ENCODE measurements at places on chromosomes 4 and X.

GRCh38 chrX:68571610-68572311, 72.9 kb downstream of the YIPF6 start:
- DNase-seq: no peak

DNA sequence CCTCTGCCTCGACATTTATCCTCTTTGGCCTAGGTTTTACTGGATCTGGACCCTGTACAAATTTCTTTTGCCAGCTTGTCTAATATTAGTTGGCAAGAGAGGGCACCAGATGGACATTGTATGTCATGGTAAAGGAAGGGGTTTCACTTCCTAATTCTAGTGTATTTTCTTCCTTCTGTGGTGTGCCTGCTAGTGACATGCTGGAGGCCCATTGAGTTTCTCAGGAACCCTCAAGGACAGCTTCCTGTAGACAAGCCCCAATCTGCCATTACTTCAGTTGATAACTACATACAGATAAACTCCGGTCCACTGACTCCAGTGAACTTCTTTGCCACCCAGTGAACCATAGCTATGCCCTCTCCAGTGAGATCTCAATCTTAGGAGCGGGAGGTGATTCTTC, 116.9 kb downstream of the STPG2 start:
- no peak for DNase-seq

DNA sequence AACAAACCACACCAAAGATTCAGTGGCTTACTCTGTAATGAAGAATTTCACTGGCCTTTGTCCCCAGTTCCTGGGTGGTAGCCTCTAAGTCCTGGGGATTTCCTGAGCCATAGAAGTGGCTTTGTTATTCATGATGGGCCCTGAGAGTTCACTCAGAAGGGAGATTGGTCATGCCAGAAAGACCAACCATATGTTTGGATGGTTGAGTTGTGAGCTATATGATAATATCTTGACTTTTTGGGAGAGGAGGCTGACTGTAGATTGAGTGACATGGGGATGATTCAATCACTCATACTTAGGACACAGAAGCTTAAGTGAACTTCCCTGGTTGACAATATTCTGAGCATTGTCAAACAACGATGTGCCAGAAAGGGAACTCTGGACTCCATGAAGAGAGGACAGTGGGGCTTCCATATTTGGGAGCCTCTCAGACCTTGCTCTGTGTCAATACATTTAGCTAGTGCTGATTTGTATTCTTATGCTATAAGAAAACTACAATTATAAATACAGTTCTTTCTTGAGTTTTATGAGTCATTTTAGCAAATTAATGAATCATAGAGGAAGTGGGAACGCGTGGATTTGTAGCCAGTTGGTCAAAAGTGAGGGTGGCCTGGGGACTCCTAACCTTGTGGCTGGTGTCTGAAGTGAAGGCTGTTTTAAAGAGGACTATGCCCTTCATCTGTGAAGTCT, 392.0 kb downstream of the GBA3 start:
- DNase-seq: no peak

- no peak for DNase-seq
Observed at GRCh38 chrX:119775517-119776238, 15.8 kb downstream of the RPL39 start.

DNA sequence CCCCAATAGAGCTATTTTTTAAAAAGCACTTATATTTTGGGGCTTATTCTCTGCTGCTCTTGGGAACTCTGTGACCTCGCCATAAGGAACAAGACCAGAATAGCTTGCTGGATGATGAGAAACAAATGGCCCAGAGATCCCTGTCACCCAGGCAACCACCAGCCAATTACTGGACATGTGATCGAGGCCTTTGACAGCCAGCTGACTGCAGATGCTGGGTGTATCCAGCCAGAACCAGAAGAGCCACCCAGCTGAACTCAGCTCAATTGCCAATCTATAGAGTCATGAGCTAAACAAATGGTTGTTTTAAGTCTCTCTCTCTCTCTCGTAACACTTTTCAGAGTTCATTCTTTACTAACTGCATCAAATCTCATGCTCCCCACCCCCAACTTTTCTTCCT, 24.4 kb upstream of the CITED1 start:
- no peak for DNase-seq

DNA sequence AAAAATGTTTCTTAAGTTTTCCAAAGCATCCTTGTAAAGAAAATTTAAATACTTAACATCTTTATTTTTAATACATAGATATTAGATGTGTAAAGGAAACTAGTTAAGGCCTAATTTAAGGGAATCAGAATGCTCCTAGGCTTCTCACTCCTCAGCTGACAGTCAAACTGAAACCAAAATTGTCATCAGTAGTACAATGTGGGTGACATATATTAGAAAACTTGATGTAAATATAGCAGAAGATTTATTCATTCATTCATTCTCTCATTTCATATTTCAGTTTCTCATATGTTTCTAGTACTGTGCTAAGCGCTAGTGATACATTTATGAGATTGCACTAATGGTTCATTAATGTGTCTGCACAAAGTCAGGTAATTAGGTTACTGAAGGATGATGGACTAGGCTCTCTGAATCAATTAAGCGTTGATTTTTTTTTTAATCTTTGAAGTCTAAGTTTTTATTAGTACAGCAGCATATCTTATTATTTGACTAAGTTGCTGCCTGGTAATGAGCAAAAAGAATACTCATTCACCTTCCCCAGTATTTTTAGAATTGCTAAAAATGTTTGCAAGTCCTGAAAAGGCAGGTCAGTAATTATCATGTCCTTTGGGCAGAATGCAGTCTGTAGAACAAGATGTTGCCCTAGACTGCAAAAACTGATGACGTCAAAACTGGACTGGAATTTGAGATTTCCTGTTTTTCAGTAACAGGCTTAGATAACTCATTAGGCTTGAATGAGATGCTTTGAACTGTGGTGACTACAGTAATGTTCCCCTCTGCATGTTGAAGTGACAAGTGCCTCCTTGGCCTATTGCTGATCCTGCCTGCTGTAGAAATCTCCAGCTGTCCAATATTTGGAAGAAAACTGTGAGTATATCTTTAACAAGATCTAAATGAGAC, 128.7 kb downstream of the ARHGAP24 start:
- DNase-seq: no peak

- DNase-seq: peak; percentile 93
Observed at GRCh38 chrX:154369449-154370299, 4.8 kb downstream of the FLNA start.

- DNase-seq: no peak
Observed at GRCh38 chrX:37757082-37757481, 22.8 kb upstream of the CYBB start.

GRCh38 chr4:124777007-124777406, 64.5 kb upstream of the ANKRD50 start:
- no peak for DNase-seq

GRCh38 chr4:179709961-179710624, 2267.9 kb upstream of the AGA start:
- DNase-seq: no peak

DNA sequence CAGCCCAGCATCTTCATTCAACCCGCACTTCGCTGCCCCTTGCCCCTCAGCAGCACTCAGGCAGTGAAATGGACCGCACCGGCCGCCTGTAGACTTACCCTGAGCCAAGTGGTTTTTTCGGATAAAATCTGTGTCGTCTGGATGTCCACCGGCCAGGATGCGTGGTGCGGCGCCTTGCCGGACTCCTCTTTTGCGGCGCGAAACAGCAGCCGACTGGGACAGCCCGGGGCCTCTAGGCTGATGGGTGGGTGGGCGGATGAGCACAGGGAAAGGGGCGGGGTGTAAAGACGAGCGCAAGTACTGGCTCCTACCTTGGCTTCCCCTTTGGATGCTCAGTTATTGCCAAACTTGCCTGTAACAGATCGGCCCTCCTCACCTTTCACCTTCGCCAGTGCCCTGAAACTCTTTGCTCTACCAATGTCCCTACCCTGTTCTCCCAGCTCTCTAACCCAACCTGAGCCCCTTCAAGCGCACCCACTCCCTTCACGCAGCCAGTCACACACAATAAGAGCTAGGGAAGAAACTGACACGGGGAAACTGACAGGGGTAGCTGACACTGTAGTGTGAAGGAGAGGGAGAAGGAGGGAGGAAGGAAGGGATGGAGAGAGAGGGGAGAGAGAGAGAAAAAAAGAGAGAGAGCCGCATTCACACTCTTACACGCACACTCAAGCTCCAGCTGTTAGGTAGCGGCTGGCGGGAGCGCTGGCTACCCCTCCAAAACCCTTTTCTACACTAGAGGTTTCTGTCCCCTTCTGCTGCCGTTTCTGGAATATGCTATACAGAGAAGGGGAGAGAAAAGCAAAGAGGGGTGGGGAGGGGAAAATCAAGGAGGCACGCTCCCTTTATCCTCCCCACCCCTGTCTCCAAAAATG, 559 bp downstream of the TRPC5 start:
- DNase-seq: no peak

- DNase-seq: no peak
Observed at GRCh38 chr4:81526706-81527105, 55.0 kb upstream of the RASGEF1B start.

- no peak for DNase-seq
Observed at GRCh38 chr4:76354517-76355473, 48.3 kb downstream of the STBD1 start.

- no peak for DNase-seq
Observed at GRCh38 chr4:910366-911091, 21.6 kb downstream of the GAK start.

- no peak for DNase-seq
Observed at GRCh38 chr4:168999809-169000208, 10.2 kb downstream of the CBR4 start.

GRCh38 chrX:69616457-69617203, 717 bp downstream of the EDA start:
- DNase-seq: no peak

GRCh38 chr4:172412851-172413580, 599.8 kb downstream of the GALNTL6 start:
- no peak for DNase-seq

GRCh38 chr4:44675366-44675765, 2.9 kb upstream of the GUF1 start:
- DNase-seq: no peak

DNA sequence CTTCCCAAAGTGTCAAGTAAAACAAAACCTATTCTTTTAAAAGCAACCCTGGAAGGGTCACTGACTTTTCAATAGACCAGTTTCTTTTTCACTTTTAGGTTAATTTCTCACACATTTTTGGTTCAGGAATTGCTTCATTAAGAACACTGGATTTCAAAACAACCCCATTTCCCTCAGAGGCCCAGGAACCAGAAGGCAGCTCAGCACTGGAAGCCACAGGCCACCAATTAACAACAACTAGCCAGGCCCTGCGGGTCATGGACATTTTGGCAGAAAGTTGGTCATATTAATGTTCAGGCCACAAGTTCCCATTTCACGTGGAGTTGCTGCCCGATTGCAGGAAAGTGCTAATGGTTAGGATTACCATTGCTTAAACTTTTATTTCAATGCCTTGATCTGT, 39.8 kb downstream of the HAND2 start:
- DNase-seq: peak; percentile 72

DNA sequence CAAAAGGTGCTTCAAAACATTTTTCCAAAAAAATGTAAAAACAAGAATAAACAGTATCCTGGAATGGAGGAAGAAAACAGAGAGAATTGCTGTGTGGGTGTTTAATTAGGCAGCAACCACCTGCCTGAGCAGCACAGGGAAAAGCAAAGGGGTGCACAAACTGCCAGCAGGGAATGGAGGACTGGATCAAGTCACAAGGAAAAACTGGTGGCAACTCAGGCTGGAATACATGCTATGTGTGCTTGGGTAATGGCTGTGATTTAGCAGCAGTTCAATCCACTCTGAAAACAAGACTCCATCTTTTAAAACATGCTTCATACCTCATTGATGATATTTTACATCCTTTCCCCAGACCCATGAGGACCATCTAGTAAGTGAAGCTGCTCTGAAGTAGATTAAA, 179.5 kb downstream of the HS6ST2 start:
- no peak for DNase-seq

DNA sequence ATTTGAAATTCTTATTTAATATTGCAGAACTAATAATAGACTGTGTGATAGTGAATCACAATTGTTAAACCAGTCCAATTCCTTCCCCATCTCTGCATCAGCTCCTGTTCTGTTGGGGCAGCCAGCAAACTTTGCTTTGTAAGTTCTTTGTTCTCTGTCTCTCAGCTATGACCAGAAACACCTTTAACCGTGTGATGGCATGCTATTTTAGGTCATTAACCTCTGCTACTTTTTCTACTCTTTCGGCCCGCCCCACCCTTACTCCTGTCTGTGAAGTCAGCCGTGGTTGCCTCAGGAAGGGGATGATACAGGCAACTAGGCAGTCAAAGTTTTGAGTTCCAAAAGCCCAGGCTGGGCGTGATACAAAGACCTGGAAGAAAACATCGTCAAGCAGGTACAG, 51.3 kb upstream of the EGFL6 start:
- DNase-seq: no peak

DNA sequence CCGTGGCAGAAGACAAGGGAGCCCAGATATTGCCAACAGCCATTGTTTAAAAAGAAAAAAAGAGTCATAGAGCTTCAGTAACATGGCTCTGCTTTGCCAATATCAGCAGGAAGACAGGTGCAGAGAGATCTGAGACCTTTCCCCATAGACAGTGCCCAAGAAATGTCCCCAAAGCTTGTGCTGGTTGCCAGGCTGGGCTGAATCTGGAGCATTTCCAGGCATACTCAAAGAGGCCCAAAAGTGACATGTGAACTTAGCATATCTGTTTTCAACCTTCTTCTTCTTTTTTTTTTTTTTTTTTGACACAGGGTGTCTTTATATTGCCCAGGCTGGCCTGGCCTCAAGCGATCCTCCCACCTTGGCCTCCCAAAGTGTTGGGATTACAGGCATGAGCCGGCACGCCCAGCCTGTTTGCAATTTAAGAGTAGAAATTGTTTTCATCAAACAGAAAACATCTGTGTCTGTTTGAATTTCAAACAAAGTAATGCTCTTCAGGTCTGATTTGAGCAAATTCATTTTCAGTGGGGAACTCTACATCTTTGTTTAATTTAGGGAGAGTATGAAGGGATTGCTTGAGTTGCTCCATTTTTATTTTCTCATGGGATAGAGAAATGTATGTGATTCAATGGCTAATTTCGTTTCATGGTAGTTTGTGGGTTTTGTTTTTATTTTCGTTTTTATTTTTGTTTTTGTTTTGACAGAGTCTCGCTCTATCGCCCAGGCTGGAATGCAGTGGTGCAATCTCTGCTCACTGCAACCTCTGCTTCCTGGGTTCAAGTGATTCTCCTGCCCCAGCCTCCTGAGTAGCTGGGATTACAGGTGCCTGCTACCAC, 56.6 kb upstream of the RBM47 start:
- no peak for DNase-seq

- no peak for DNase-seq
Observed at GRCh38 chr4:143215873-143216272, 31.2 kb downstream of the USP38 start.

DNA sequence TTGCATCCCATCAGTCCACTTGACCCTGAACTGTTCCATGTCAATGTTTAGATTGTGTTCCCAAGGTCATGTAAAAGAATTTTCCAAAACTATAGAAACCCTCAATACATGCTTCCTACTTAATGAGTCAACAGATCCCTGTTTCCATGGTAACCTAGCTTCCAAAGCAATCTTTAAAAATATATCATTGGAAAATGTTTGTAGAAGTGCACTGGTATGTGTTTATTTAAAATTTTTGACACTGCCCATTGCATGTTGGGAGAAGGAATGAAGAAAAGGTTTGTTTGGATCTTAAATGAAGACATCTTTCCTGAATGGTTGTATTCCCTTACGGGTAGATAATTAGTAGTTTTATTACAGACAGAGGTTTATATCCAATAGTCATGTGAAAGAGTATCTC, 345.3 kb downstream of the GABRG1 start:
- DNase-seq: no peak

- no peak for DNase-seq
Observed at GRCh38 chr4:25180524-25181131, 20.4 kb upstream of the SEPSECS start.

GRCh38 chrX:7904562-7904961, 22.7 kb downstream of the PNPLA4 start:
- no peak for DNase-seq

Data from esophagus muscularis mucosa (tissue), 4 donors.